Kidney epithelial cell (primary cell): ENCODE measurements at places on chromosomes 12 and 14.

DNA sequence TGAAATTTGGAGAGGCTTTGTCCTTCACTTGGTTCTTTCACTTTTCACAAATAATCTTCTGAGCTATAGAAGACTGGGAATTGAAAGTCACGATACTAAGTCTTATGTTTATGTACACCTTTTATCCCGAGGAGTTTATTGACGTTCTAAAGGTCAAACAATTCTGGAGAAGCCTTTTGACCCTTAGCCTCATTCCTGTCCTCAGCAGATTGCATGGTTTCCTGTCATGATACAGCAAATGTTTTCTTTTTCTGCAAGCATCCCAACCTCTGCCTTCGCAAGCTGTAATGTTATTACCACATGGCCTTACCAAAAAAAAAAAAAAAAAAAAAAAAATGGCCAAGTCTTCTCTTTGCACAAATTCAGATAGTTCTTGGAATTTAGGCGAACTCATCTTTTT, 411.7 kb upstream of the FLRT2 start:
- DNase-seq = no peak

- no peak for DNase-seq
Measured at GRCh38 chr12:5439788-5440300, 7.9 kb downstream of the NTF3 start.

DNA sequence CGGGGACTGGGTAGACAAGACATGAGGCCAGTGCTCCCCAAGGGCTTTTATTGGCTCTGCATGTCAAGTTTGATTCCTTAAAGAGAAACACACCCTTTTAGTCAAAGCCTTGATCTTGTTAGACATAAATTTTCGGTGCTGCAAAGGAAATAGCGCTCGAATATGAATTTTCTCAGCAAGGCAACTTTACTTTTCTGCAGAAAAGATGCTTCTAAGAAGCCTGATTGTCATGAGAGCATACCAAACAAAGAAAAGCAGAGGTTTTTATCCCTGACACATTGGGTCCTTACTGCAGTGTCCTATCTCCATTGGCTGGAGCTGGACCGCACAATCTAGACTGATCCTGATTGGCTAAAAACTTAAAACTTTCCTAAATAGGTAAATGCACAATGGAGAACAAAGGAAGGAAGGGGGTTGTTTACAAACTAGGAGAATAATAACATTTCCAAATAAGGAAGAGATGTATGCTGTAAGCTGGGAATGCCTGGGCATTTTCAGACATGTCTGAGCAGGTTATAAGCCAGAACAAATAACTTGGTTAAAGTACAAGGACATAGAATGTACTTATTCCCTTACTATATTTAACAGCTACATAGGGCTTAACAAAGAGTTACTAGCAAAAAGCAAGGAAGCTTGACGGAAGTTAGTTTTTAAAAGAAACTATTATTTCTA, 17.2 kb downstream of the TXNRD1 start:
- DNase-seq = no peak

GRCh38 chr12:106629797-106630659, 47.2 kb downstream of the RFX4 start:
- no peak for DNase-seq

GRCh38 chr14:40694023-40694422, 912.7 kb upstream of the LRFN5 start:
- DNase-seq = no peak

- no peak for DNase-seq
Measured at GRCh38 chr14:39681782-39682399, 249.7 kb upstream of the FBXO33 start.

DNA sequence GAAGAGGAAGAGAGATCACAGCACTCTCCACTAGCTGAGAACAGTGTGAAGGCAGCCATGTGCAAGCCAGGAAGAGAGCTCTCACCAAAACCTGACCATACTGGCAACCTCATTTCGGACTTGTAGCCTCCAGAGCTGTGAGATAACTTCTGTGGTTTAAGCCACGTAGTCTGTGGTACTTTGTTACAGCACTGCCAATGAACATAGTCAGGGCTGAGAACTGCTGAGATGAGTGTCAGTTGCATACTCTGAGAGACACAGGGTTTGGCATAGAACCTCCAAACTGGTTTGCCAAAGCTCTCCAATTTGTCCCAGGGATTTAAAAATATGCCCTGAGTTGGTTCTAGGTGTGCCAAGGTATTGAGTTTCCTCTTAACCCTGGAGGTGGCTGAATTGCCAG, 218.6 kb downstream of the ATP23 start:
- DNase-seq = no peak

- no peak for DNase-seq
Measured at GRCh38 chr14:75249958-75250336, 28.7 kb upstream of the FOS start.

DNA sequence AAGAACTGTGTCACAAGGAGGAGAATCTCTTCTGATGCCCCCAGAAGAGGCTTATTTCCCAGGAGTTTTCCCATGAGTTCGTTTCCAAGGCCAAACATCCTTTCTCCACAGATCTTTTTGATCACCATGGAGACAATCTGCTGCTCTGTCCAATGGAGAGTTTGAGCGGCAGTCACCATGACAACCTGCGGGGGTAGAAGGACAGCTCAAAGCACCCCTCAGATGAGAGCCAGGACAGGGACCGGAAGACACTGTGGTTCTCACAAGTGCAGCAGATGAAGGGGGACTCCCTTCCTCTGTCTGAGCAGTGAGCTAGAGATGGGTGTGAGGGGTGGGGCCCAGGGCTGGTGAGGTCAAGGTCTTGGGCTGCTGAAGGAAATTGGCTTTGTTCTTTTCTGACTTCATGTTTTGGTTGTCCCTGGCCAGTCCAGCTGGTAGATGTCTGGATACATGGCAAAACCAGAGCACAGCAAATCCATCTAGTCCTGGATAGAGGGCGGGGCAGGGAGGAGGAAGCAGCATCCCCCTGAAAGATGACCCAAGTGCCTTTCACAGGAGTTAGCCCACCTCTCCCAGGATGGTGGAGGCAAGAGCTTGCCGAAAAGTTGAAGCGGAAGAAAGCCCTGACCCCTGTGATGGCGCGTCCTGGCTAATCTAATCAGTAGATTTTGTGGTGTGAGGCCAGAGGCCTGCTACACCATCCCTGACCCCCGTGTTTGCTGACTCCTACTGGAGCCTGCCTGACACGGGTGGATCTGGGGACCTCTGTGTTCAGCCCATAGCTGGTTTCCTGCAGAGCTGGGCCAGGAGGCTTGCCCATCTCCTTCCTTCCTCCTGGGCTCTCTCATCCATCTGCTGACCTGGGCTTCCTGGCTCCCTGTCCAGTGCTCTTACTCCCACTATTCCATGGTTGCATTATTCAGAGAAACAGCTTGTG, 24.4 kb downstream of the DHRS2 start:
- no peak for DNase-seq

DNA sequence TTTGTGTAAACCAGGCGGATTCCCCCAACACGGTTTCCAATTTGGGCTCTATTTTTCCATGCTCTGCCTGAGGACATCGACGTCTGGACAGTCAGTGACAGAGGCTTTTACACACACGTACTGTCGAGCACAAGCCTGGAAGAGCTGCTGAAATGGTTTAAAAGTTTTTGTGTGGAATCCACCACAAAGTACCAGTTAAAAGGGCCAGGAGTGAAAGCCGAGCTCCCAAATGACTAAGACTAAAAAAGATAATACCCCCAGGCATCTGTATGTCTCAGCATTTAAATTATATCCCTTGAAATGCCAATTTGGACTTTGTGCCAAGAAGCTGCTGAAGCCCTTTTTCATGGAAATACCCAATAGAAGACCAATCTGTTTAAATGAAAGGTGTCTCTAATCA, 173.2 kb downstream of the EGLN3 start:
- no peak for DNase-seq

GRCh38 chr14:58059126-58059525, 92.9 kb downstream of the ARMH4 start:
- DNase-seq = no peak

GRCh38 chr12:57237932-57238853, 8.7 kb downstream of the SHMT2 start:
- DNase-seq = no peak

- no peak for DNase-seq
Measured at GRCh38 chr14:91371011-91371989, 46.3 kb downstream of the CCDC88C start.

DNA sequence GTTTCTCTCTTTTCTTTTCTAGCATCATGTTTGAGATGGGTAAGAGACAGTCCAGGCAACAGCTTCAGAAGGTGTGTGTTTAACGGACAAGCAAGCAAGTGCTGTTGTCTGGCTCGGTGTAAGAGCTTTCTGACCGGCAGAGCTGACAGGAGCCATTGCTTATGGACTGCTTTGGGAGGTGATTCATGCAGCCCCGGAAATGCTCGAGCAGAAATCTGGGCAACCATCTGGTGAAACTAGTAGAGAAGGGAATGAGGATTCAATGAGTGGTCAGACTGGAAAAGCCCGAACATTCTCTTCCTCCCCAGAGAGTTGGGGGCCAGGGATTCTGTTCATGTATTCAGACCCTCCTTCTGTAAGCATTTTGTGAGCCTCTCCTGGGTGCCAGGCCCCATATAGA, 24.4 kb downstream of the TUNAR start:
- no peak for DNase-seq

DNA sequence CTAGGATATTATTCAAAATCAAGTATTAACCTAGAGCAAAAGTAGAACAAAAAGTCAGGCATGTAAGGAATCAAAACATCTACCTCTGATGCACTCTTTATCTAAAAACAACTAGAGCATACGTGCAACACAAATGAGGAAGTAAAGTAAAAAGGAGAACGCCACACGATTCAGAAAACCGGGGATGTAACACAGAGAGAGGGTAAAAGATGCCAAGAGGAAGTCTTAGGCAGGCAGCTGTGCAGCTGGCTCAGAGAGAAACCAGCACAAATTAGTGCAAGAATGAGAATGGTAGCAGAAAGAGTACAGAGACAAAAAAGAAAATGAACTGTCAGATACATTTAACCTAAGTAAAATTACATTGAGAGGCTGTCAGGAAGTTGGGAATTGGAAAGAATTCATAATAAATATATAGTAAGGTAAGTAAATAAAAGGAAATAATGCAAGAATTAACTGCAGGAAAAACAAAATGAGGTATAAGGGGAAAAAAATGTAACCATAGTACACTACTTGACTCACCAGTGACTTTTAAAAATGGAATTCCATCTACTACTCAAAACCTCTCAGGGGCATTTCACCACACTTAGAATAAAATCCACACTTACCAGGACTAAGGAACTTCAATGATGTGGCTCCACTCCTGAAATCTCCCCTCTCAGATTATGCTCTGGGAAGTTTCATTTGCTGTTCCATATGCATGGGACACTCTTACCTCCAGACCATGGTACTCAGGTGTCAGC, 17.1 kb downstream of the BCAT1 start:
- DNase-seq = no peak

DNA sequence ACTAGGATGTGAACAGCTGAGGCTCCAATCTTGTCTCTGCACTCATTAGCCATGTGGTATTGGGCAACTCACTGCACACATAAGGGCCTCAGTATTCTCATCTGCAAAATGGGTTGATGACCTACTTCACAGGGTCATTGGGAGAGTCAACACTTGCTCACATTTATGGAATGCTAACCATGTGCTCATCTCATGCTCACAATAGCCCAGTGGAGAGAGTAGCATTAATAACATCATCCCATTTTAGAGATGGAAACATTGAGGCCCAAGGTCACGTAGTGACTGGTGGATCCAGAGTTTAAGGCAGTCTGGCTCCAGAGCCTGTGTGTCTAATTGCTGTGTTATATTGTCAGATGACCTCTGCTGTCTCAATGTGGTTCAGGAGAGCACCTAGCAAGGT, 270.2 kb upstream of the SRRM4 start:
- no peak for DNase-seq

DNA sequence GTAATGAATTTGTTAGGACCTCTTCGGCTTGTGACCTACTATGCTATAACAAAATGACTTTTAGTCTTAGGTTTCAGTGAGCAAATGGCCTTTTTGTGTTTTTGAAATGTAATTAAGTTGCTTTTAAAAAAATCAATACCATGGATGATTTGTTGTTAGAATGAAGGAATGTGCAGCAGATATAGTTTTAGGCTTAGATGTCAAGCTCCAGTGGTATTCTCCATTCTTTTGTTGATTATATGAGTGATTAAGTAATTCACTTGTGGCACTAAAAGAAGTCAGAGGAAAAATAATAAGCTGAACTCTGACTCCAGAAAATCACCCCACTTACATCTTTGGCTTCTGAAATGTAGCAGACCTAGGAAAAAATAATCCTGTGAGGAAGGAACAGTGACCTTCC, 474.1 kb upstream of the MIS18BP1 start:
- DNase-seq = no peak
